ENCODE measurements at places on chromosomes 16 and 17. TPM values are rescaled to one million over a fixed set of nuclear protein-coding genes. Genes with fewer than 3 reads are reported as not detected.

Gene MYH1
- not detected for total RNA-seq

Gene SYT17
- total RNA-seq, result 3.2 TPM

Gene TLCD1
- 34.2 TPM for total RNA-seq

Gene GPT2
- 35.2 TPM for total RNA-seq

Gene C16orf86
- not detected for total RNA-seq

Gene CMIP
- 1.9 TPM for total RNA-seq

Gene CDH3
- not detected for total RNA-seq

Gene C16orf96
- not detected for total RNA-seq

Gene ACSM2A
- not detected for total RNA-seq

Gene CD300A
- total RNA-seq, result not detected

Gene ABCA9
- not detected for total RNA-seq

GRCh38 chr17:76844485-76844829 lies 23.7 kb upstream of the MGAT5B start:
- no peak for DNase-seq

DNA sequence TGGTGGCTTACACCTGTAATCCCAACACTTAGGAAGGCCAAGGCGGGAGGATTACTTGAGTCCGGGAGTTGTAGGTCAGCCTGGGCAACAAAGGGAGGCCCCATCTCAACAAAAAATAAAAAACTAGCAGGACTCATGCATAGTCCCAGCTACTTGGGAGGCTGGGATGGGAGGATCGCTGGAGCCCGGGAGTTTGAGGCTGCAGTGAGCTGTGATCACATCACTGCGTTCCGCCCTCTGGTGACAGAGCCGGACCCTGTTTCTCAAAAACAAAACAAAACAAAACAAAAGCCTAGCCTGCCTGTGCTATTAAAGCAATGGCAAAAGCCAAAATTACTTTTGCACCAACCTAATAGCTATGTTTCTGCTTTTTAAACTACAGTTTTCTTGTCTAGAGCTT lies 1.5 kb downstream of the FCSK start:
- DNase-seq, result no peak

DNA sequence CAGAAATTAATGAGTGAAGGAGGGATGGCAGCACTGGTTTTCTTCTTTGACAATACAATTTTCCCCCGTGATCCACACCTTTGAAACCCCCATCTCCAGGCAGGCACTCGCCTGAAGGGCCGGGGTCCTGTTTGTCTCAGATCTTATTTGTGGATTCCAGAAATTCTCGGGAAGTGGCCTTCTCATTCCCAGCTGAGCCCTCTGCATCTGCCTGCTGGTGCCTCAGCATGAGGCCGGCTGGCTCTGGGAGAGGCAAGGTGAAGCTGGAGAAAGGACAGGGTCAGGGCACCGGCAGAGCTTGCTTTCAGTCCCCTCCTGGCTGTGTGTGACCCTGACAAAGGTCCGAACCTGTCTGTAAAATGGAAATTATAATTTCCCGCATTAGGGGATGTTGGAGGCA lies 35.8 kb upstream of the C1QL1 start:
- no peak for DNase-seq

GRCh38 chr17:65154770-65155589 lies 17.8 kb downstream of the RGS9 start:
- DNase-seq, result no peak

DNA sequence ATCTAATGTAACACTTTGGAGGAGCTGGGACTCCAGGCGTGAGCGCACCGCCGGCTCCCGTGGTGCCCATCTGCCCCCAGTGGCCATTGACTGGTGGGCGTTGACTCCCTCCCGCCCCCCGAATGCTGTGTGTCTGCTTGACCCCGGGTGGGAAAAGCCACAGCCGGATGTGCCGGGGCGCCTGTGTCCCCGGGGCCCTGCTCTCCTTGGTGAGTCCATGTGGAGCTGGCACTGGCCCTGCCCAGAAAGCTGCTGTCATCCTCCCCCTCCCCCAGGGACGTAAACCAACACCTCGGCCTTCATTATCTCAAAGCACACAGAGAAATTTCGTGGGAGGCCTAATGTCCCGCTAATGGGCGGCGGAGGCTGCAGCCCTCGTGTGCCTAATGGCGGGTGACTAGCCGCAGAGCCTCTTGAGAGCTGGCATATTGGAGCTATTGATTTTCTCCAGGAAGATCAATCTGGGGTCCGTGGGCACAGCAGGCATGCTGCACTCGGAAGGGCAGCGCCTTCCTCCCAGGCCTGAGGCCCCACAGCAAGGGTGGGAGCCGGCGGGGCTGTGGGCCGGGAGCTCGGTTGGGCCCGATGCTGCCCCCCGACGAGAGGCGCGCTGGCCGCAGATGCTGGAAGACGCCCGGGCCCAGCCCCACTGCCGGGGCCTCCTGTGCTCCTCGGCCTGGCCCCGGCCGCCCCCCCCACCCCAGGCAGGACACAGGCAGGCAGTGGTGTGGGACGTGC lies 4.0 kb upstream of the PERCC1 start:
- DNase-seq, result no peak

DNA sequence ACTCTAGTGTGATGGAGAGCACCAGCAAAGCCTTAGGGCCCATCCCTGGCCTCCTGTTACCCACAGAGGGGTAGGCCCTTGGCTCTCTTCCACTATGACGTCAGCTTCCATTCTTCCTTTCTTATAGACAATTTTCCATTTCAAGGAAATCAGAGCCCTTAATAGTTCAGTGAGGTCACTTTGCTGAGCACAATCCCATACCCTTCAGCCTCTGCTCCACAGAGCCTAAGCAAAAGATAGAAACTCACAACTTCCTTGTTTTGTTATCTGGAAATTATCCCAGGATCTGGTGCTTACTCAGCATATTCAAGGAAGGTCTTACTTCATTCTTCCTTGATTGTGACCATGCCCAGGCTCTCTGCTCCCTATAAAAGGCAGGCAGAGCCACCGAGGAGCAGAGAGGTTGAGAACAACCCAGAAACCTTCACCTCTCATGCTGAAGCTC lies at the start of gene CCL8:
CCL8 (plus strand) TSS at position 397 of the 445 bp plus-strand sequence. CDS start 67 bp downstream, outside the sequence.
- no peak for DNase-seq

- no peak for DNase-seq
These were observed 19.8 kb upstream of the BAIAP2 start for GRCh38 chr17:81015136-81015535.

GRCh38 chr17:39742856-39743436 lies 5.2 kb downstream of the GRB7 start:
- DNase-seq, result no peak

GRCh38 chr17:13480877-13481276 lies 120.9 kb downstream of the HS3ST3A1 start:
- no peak for DNase-seq

- no peak for DNase-seq
These were observed 51.2 kb downstream of the COPRS start for GRCh38 chr17:31807846-31808245.

- DNase-seq, result no peak
These were observed 408.8 kb upstream of the SALL1 start for GRCh38 chr16:51559901-51560300.

- no peak for DNase-seq
These were observed 179.6 kb upstream of the IRX3 start for GRCh38 chr16:54466233-54466632.

GRCh38 chr16:73015612-73016487 lies 32.1 kb downstream of the ZFHX3 start:
- DNase-seq, result no peak

GRCh38 chr17:50203086-50203485 lies 1.7 kb upstream of the COL1A1 start:
- DNase-seq, result no peak

- no peak for DNase-seq
These were observed 21.2 kb downstream of the SGF29 start for GRCh38 chr16:28574925-28575324.

GRCh38 chr16:17561056-17561455 lies 90.3 kb upstream of the XYLT1 start:
- DNase-seq, result no peak
